GOT3 (cell line): ENCODE measurements at places on chromosomes 6 and 20.

DNA sequence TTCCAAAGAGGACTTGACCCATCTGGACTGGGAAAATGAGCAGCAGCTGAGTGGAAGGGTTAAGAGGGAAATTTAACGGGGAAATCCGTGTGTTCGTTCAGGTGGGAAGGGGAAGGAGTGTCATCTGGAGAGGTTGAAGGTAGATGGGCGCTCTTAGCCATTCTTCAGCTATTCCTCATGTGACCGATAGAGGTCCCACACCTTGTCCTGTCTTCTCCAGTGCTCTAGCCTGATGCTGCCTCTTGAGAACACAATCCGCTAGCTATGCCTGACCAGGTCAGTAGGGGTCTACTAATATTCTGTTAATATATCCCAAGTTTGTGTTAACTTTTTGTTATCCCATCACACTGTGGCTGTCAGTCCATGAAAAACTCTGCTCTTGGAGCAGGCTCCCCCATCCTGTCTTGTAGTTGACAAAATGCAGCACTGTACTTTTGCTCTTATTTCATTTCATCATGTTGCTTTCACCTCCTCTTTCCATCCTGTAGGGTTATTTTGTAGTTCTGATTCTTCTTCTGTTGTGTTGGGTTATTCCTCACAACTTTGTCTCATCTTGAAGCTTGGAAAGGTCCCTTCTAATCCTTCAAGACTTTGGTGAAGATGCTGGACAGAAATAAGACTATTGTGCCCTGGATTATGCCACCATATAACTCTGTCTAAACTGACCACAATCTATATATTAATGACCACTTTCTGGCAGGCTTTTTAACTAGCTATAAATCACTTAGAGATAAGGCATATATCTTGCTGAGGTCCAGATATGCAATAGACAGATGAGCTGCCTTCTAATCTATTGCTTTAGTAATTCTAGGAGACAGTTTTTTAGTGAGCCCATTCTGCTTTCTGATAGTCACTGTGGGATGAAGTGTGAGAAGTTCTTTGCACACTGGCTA lies 123.4 kb upstream of the SUPT3H start:
- DNase-seq, result no peak

- no peak for DNase-seq
These were observed 327.1 kb upstream of the PRDM1 start for GRCh38 chr6:105759015-105759414.

- no peak for DNase-seq
These were observed 978 bp downstream of the WFDC6 start for GRCh38 chr20:45538209-45538799.

GRCh38 chr20:16514140-16514539 lies 59.1 kb downstream of the KIF16B start:
- no peak for DNase-seq

GRCh38 chr20:13461849-13462458 lies 176.8 kb downstream of the TASP1 start:
- DNase-seq, result no peak

- DNase-seq, result no peak
These were observed 118.5 kb downstream of the SIM1 start for GRCh38 chr6:100346203-100346602.

DNA sequence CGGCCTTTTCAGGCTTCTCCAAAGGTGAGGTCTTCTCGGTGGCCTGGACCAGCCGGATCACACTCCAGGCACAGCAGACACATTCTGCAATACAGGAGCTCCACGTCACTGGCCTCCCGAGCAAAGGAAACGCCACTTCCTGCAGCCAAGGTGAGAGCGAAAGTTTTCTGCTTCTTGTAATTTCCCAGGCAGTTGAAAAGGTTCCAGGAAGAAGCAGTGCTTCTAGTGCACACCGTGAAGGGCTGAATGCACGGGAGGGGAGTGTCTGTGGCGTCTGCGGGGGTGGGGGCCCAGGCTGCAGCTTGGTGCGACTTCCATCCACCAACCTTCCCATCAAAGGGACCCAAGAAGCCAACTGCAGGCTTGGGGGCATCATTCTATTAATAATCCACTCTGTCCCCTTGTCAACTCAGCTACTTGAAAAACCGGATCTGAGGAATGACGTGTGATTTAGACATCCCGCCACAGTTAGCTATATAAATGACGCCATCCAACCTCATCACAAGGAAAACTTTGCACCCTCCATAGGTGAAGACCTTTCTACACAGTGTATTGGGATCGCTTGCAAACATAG lies 61.1 kb downstream of the NFATC2 start:
- no peak for DNase-seq

GRCh38 chr6:53691667-53692133 lies 26.1 kb upstream of the KLHL31 start:
- no peak for DNase-seq

DNA sequence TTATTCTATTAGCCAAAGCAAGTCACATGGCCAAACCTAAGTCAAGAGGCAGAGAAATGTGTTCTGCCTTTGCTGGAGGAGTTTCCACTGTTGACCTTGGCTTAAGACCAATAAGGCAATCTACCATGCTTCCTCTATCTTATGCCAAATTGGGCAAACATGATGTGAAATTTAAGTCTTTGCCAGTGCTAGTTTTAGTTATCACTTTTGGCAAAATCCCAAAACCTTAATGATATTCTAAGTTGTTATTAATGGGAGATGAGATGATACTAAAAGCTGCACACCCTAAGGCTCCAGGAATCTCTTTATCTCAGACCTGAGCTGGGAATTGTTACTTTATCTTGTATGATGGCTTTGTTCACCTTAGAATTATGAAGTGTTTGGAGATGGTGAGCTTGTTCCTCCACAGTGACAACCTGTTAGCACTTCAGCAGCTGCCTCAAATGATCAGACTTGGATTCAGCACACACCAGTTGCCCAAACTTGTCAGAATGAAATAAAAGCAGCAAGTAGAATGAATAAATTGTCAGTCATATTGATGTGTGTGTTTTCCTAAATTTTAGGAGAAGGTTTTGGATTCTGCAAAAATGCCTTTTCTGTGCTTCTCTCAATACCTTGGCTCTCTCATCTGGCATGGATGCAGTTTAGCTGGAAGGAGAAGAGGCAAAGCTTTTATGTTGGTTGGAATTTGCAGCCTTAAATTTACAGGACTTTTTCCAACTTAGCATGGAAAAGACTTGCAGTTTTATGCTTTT lies 49.3 kb downstream of the RIN2 start:
- DNase-seq, result no peak

- no peak for DNase-seq
These were observed 16.4 kb upstream of the BLOC1S5 start for GRCh38 chr6:8080362-8081151.

DNA sequence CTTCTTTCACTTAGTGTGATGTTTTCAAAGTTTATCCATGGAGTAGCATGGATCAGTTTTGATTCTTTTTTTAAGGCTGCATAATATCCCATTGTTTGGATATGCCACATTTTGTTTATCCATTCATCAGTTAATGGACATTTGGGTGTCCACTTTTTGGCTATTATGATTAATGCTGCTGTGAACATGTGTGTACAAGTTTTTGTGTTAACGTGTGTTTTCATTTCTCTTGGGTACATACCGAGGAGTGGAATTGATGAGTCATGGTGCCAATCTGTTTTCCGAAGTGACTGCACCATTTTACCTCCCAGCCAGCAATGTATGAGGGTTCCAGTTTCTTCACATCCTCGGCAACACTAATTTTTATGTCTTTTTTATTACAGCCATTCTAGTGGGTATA lies 78.4 kb upstream of the CCDC28A start:
- DNase-seq, result no peak

GRCh38 chr6:15987569-15987968 lies 141.3 kb upstream of the MYLIP start:
- DNase-seq, result no peak

DNA sequence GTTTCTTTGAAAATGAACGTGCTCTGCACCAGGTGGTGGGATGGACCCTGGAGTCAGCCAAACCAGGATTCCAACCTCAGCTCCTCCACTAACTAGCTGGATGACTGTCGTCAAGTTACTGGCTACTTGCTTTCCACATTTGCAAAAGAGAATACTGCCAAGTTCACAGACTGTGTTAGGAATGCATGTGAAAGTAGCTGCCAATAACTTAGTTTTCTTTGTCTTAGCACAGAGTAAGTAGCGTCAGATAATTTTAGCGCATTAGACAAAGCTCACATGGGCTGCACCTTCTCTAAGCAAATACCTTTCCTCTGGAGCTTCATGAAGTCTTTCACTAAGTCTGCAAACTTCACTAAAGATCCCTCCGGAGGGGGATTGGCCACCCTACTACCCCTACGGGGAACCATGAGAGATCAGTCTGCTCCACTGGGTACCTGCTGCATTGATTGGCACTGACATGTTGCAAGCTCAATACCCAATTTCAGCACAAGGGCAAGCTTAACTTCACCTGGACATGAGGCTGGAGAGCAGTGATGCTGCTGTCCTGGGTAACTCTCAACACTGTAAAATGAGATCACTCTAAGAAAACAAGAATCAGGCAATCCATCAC lies 113.9 kb downstream of the MBOAT1 start:
- DNase-seq, result no peak

DNA sequence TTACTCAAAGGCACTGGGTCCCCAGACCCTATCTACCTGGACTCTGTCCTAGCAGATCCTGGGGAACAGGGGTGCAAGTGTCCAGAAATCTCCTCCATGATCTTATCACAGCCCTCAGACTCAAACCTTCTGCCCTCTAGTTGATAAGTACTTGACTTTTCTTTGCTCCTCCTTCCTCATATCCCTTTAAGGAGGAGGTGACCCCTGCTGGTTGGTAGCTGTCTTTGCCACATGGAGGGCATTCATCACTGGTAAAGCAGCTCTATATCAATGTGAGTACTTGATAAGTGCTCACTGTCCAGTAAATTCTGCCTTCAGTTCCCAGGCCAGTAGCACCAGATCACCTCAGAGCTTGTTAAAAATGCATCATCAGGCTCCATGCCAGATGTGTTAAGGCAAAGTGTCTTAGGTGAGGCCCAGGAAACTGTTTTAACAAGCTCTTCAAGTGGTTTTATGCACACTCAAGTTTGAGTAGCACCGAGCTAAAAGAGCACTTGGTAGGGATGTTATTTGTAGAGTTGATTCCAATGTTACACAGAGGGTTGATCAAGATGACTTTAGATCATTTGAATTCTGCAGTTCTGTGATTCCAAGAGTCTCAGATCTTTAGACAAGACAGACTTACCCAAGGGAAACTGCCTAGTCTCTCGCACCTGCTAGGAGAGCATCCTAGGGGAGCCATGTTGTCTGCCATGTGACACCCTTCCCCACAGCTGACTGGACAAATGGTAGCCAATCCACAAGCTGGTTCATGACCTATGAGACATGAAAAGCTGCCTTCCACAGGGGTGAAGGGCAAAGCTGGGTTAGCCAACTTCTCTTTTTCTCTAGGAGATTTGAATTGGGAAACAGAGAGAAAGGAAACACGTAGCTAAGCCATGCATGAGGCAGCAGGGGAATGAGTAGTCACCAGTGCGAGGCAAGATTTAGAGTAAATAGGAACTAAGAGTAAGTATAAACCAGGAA lies 18.6 kb downstream of the TREML2 start:
- no peak for DNase-seq

GRCh38 chr20:31822421-31823330 lies 3.5 kb downstream of the MYLK2 start:
- DNase-seq, result peak; percentile 46

DNA sequence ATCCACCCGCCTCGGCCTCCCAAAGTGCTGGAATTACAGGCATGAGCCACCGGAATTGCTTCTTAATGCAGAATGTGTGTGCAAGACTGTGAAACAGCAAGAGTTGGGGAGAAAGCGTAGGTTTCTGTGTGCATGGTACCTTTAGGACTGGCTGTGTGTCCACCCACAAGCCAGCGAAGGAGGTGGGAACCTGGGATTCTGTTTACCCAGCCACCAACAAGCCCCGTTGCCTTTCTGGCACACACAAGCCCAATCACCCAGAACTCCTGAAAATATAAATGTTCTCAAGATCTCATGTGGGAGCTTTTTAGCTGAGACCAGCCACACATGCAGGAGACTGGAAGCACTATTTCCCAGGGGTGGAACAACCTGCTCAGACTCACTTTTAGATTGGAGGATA lies 4.9 kb upstream of the RNF24 start:
- no peak for DNase-seq

DNA sequence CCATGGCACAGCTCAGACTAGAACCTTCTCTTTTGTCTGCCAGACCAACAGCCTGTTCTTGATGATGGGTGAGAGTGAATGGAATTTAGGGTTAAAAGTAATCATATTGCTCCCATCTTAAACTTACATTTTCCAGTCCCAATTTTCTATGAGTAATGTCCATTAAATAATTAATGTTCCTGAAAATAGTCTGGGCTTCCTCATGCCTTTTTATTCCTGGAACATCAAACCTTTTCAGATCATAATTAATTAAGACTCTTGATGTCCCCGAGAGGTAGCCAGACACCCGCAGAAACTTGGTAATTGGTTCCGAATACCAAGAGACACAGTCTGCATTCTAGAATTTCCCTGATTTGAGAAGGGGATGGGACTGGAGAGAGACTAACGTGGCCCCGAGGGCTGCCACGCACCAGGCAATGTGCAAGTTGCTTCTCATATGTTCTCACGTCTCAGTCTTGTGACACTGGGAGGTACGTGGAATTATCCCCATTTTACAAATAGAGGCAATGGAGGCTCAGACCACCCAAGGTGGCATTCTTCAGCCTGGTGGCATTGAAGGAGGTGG lies 78.6 kb upstream of the TOX2 start:
- DNase-seq, result no peak

DNA sequence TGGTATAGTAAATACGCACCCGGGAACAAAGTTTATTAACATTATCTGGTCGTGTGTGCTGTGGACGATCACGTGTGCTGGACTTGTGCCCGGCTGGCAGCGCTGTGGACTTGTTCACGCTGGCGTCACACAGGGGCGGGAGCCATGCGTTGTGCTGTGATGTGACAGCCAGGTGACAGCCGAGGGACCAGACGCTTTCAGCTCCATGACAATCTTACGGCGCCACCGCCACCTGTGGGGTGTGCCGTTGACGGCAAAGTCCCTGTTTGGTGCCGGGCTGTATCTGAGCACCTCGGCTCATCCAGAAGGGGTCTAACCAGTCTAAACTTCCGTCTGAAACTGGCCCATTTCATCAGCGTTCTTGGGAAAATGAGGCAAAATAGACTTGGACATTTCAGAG lies 25.2 kb downstream of the DLL1 start:
- DNase-seq, result no peak

GRCh38 chr20:51812861-51813260 lies 10.5 kb upstream of the SALL4 start:
- DNase-seq, result no peak

DNA sequence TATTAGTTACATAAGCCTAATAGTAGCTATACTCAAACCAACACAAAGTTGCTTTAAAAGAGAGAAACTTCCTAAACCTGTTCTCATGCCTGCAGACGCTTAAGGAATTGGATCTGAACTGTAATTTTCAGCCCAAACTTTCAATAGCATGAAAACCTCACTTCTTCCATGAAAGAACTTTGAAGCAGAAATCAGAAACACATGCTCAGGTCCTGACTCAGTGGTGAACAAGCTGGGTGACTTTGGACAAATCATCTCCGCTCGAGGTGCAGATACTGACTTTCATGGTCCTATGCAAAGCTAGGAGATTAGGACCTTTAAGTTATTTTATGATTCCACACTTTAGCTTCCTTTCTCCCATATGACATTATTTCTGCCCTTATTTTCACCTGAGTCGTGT lies 36.5 kb downstream of the NOX3 start:
- DNase-seq, result no peak

GRCh38 chr6:32882879-32883250 lies 28.9 kb downstream of the PSMB9 start:
- no peak for DNase-seq
